ENCODE measurements at places on chromosomes 7 and 10.

DNA sequence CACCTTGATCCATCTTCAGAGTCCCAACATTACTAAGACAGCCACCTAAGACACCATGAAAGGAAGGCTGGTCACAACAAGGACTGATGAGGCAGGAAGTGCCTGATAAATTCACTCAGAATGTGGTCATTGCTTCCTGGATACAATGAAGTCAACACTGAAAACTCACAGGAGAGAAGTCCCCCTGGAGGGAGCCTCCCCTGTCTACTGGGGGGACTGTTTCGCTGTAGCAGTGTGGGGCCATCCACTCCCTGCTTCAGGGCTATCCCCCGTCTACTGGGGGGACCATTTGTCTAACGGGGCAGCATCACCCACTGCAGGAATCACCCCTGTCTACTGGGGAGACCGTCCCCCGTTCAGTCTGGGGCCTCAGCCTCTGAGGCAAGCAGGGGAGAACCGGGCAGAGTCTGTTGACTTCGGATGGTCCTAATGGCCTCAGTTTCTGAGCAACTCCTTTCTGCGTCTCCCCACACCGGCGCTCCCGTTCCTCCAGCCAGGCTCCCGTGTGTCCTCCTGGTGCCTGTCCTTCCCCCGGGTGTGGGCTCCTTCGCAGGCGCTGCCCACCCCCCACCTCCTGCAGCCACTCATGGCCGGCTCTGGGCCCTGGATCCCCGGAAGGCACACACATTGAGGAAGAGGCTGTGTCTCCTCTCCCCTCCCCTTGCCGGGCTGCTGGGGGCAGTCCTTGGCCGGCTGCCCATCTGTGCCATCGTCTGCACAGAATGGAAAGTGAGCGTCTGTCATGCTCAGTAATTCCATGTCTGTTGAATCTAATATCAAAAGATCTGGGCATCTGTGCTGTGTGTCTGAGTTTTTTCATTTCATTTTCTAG lies 59.9 kb upstream of the DNAJB6 start:
- peak; percentile 62 for DNase-seq

- no peak for DNase-seq
These were observed 58.4 kb downstream of the MKI67 start for GRCh38 chr10:128067691-128068397.

DNA sequence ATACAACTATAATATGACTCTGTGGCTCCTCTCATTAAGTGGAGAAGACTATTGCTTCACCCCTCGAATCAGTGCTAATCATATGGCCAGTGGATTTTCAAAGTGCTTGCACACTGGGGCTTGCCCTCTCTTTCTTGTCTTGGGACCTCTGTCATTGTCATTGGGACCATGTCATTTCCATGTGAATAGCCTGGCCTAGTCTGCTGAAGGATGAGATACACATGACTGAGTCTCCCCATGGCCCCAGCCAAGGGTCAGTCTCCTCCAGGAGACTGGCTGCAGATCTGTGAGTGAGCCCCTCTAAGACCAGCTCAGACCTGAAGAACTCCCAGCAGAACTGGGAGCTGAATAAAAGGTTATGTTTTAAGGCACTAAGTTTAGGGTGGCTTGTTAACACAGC lies 39.5 kb downstream of the PKD1L1 start:
- no peak for DNase-seq

GRCh38 chr7:155405399-155406318 lies 52.3 kb upstream of the EN2 start:
- DNase-seq, result no peak

DNA sequence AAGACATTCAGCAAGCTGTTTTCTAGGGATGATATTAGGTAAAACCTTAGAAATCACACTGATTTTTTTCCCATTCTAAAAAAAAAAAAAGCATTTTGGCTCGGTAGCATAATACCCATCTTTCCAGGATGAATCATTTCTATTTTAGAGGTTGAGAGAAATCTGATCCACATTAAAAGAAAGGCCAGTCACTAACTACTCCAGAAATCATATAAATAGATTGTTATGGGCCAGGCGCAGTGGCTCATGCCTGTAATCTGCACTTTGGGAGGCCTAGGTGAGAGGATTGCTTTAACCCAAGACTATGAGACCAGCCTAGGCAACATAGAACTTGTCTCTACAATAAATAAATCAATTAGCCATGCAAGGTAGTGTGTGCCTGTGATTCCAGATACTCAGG lies 164.3 kb downstream of the BAMBI start:
- DNase-seq, result no peak
